ENCODE measurements at places on chromosomes 7 and 10. TPM values are rescaled to one million over a fixed set of nuclear protein-coding genes. Genes with fewer than 3 reads are reported as not detected.

Gene TBX20
- total RNA-seq: not detected

Gene TMEM196
- total RNA-seq: 0.30 TPM

Gene HGF
- 20.7 TPM for total RNA-seq

Gene LRIT1
- not detected for total RNA-seq

DNA sequence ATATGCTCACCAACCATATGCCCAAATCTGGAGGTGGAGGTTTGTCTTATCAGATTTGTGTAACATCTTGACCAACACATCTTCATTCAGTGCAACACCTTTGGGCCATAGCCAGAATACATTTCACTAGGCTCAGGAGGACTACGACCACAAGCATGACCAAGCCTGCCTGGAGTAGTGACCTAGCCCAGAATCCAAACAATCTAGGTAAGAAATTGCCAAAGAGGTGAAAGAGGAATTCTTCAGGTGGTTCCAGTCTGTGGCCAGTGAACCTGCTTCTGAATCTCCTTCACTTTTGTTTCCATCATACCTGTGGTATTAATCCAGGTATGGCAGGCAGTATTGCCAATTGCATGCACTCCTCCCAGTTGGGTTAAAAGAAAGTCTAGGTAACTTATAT, 112.8 kb upstream of the RAB18 start:
- no peak for DNase-seq

- no peak for DNase-seq
These were observed 315.1 kb downstream of the NEBL start for GRCh38 chr10:20582041-20582440.

DNA sequence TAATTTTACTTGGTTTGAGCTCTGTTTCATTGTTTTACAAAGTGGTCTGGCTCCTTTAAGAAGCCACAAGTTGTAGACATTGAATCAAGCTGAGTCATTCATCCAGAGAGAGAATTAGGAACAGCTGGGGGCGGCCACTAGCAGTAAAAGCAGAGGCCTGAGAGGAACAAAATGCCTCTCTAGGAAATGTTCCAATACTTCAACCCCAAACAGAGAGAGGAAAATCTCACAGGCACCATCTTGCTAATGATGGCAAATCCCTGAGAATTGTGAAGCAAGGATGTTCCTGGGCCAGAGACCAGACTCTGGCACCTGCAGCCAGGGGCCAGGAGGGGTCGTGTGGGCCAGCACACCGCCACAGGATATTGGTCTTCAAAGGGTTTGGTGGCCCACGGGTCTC, 26.5 kb upstream of the TRIL start:
- peak; percentile 78 for DNase-seq

DNA sequence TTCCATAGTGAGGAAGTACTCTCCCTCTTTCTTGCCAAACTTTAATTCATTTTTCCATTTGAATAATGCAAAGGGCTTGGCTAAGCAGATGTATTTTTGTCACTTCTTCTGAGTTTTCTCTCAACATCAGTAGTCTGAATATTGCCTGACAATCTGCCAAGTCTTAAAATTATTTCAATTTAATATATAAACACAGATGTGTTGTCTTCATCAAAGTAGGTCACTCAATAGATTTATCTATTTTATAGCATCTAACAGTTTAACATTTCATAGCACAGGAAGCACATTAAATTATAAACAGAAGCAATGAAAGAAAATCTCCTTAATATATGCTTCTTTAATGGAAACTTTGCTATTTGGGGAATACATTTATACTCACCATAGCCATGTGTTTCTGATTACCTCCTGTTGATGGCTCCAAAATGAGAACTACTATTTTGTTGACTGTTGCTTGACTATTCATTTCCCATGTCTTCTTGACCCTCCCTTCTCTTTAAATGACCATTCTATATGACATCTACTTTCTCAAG, 4.5 kb downstream of the CPED1 start:
- DNase-seq: no peak

GRCh38 chr7:2202901-2203765, 29.6 kb downstream of the MAD1L1 start:
- DNase-seq: no peak

DNA sequence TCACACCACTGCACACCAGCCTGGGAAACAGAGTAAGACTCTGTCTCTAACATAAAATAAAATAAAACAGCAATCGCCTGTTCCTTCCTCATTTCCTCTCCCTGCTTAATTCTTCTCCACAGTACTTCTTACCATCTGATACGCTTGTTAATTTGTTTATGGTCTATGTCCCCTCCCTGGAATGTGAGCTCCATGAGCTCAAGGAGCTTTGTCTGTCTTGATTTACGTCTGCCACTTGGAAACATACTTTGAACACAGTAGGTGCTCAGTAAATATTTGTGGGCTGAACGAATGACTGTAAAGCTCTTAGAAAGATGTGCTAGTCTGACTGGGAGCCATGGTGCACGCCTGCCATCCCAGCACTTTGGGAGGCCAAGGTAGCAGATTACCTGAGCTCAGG, 9.1 kb upstream of the STX1A start:
- DNase-seq: no peak

Data from aorta (tissue), 5 donors.